ENCODE measurements at places on chromosomes 6 and 20. TPM values are rescaled to one million over a fixed set of nuclear protein-coding genes. Genes with fewer than 3 reads are reported as not detected.

Gene GGT7
- 19.6 TPM for total RNA-seq

Gene MRAP2
- 3.2 TPM for total RNA-seq

Gene RAB32
- total RNA-seq = 56.5 TPM

Gene PBOV1
- not detected for total RNA-seq

Gene LPIN3
- total RNA-seq = 20.8 TPM

Gene TRIM10
- total RNA-seq = not detected

Data from mammary epithelial cell (primary cell).